ENCODE measurements at places on chromosomes 16 and 17. TPM values are rescaled to one million over a fixed set of nuclear protein-coding genes. Genes with fewer than 3 reads are reported as not detected.

DNA sequence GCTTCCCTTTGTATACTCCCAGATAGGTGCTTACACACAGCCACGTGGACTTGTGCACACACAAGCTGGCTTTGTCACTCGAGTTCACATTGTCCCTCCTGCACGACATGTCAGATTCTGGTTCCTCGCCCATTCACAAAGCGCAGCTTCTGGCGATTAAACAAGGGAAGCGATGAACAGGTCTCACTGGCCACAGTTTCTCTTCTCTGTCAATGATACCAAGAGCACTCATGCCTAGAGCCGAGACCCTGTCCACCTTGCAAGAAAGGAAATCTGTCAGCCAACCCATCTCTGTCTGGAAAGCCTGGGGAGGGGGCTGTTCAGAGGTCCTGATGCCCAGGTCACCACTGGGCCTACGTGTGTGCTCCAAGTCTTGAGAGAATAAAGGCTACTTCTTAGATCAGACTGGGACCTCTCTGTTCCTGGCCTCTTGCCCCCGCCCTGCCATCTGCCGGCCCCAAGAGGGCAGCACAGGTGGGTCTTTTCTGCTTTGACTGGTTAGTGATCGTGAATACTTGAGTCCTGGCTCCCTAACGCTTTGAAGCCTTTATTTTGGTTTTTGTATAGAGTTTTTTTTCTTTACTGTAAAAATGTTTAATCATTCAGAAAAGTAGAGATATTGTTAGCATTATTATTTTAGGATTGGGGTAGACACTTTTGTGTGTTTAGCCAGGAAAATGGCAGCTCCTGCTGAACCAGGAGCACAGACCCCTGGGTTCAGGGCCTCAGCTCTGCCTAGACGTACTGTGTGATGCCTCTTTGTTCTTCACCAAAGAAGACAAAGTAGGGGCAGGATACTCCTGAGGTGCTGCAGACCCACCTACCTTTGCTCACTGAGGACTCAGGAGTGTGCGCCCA lies 104.7 kb downstream of the MRM1 start:
- no peaks in the 10 kb centered on the region for H3K36me3 ChIP-seq
- peak; percentile 25 for DNase-seq
- no peak overlapping the region for H3K4me3 ChIP-seq
- no peak overlapping the region for H3K27ac ChIP-seq
- no peaks in the 10 kb centered on the region for H3K27me3 ChIP-seq
- H3K4me1 ChIP-seq = no peaks in the 10 kb centered on the region

- H3K4me3 ChIP-seq = no peak overlapping the region
- no peaks in the 10 kb centered on the region for H3K36me3 ChIP-seq
- no peaks in the 10 kb centered on the region for H3K27me3 ChIP-seq
- no peak overlapping the region for H3K27ac ChIP-seq
Observed at GRCh38 chr17:9004132-9004960, 17.0 kb upstream of the NTN1 start.

Gene GCGR
- total RNA-seq = not detected

Gene CMTM2
- not detected for total RNA-seq

DNA sequence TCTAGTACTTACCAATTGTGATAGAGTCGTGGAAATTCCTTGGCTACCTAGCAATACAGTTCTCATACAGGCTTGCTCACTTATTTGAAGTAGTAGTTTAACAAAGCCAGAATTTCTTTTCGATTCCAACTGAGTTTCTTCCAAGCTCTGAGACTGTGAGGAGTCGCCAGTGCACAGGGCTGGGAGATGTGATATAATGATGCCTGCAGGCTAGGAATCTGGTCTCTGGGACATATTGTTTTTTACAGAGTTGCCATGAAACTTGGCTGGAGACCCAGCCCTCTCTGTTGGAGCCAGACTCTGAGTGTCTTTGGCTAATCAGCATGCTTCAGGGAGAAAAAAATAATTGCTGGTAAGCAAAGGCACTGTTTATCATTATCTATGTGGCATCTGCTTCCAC lies 698.8 kb upstream of the GOT2 start:
- no peaks in the 10 kb centered on the region for H3K4me1 ChIP-seq
- no peaks in the 10 kb centered on the region for H3K36me3 ChIP-seq
- no peaks in the 10 kb centered on the region for H3K27me3 ChIP-seq
- H3K27ac ChIP-seq = no peak overlapping the region
- no peak for DNase-seq
- H3K4me3 ChIP-seq = no peak overlapping the region

- H3K36me3 ChIP-seq = no peaks in the 10 kb centered on the region
- peaks cover 53% of the 10 kb centered on the region for H3K27me3 ChIP-seq
- DNase-seq = no peak
- no peak overlapping the region for H3K4me3 ChIP-seq
Observed at GRCh38 chr17:58327363-58328194, 1.0 kb downstream of the TSPOAP1 start.

- no peak for DNase-seq
- no peaks in the 10 kb centered on the region for H3K27me3 ChIP-seq
- H3K27ac ChIP-seq = no peak overlapping the region
- H3K36me3 ChIP-seq = no peaks in the 10 kb centered on the region
- H3K4me3 ChIP-seq = no peak overlapping the region
- H3K4me1 ChIP-seq = peaks cover 62% of the 10 kb centered on the region
Observed at GRCh38 chr16:84508502-84508901, 4.0 kb upstream of the MEAK7 start.

Gene CNGB1
- not detected for total RNA-seq

- DNase-seq = peak; percentile 82
- no peak overlapping the region for H3K4me3 ChIP-seq
- peak overlapping the region; percentile 51 for H3K27ac ChIP-seq
- H3K36me3 ChIP-seq = no peaks in the 10 kb centered on the region
Observed at GRCh38 chr16:53775821-53776431, 72.0 kb downstream of the FTO start.

GRCh38 chr17:5226940-5227878 lies 7.5 kb downstream of the SCIMP start:
- H3K27ac ChIP-seq = no peak overlapping the region
- no peak overlapping the region for H3K4me3 ChIP-seq
- no peaks in the 10 kb centered on the region for H3K36me3 ChIP-seq
- no peaks in the 10 kb centered on the region for H3K27me3 ChIP-seq
- no peaks in the 10 kb centered on the region for H3K4me1 ChIP-seq

Gene TMEM106A
- 6.2 TPM for total RNA-seq

- peaks cover 21% of the 10 kb centered on the region for H3K4me1 ChIP-seq
- H3K4me3 ChIP-seq = no peak overlapping the region
- H3K27ac ChIP-seq = no peak overlapping the region
- no peak for DNase-seq
Observed at GRCh38 chr17:16941072-16942036, 30.6 kb downstream of the TNFRSF13B start.

DNA sequence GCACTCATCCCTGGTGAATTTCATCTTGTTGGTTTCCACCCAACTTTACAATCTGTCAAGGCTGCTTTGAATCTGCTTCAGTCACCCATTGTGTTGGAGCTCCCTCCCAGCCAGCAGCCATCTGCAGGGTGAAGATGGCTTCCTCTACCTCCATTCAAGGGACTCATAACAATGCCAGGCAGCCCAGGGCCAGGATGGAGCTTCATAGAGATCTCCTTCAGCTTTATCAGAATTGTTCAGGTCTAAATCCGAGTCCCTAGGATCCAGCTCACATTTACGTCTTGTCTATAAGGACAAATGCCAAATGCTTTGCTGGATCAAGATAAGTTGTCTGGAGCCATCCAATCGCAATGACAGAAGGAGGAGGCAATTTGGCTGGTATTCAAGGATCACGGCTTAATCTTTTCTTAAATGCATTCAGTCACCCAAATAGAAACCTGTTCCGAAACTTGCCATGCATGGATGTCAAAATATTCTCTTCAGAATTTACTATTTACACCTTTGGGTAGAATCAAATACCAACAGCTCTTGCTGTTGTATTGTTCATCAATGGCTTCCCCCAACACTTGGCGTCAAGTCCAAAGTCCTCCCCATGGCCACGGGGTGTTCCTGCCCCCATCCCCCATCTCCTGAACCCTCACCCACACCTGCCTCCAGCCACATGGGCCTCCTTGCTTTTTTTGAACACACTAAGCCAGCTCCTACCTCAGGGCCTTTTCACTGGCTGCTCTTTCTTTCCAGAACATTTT lies 3.8 kb upstream of the FAM171A2 start:
- peaks cover 11% of the 10 kb centered on the region for H3K27me3 ChIP-seq
- DNase-seq = no peak
- no peak overlapping the region for H3K4me3 ChIP-seq
- H3K36me3 ChIP-seq = peaks cover 3% of the 10 kb centered on the region

Gene BAIAP3
- total RNA-seq = 3.1 TPM
